ENCODE measurements at places on chromosomes 6 and 20.

GRCh38 chr6:25239059-25239458 lies 40.1 kb upstream of the CARMIL1 start:
- DNase-seq, result no peak

DNA sequence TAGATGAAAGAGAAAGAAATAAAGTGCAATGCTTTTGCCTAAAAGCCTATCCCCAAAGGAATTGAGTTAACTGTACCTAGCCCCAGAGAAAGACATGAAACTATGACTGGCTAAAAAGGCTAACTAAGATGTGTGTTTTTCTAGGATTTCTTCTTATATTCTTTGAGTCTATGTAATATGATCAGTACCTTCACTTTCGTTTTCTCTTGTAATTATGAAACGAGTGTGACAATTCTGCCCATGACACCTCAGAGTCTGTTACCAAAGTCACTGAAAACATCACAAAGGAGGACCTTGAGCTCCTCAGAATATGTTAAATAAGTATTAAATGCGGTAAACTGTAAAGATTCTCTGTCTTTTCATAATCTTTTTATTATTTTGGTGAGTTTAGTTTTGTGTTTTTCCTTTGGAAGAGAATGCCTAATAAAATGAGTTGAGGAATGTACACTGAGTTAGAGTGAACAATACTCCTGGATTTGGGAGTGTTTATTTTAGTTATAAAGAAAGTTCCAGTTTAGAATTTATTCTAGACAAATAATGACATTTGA lies 141.3 kb downstream of the FUT9 start:
- DNase-seq, result no peak

GRCh38 chr6:100078509-100078908 lies 84.5 kb upstream of the MCHR2 start:
- DNase-seq, result no peak

DNA sequence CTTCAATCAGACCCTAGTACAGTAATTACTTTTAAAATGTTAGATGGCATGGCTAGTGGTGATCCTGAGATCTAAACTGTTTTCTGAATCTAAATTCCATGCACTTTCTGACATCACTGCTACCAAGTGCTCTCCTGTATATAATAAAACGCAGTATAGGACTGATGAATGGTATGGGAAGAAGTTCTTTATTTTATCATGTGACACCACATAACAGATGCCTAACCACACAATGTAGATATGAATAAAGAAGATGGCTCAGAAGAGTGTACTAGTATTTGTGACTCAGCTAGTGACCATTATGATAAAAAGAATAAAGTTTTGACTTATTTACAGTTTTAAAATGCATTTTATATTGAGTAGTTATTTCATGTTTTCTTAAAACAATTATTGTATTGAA lies 8.5 kb downstream of the NDUFAF4 start:
- no peak for DNase-seq

All from NCI-H1694 (cell line).